Stimulated activated CD8-positive, alpha-beta memory T cell treated with anti-CD3 and anti-CD28 coated beads, Interleukin-7, amount 100 ng/mL, for 1 hour (primary cell): ENCODE measurements at places on chromosomes 3 and 15.

GRCh38 chr3:128734523-128735189 is 8.7 kb downstream of the RAB7A start:
- DNase-seq: no peak

DNA sequence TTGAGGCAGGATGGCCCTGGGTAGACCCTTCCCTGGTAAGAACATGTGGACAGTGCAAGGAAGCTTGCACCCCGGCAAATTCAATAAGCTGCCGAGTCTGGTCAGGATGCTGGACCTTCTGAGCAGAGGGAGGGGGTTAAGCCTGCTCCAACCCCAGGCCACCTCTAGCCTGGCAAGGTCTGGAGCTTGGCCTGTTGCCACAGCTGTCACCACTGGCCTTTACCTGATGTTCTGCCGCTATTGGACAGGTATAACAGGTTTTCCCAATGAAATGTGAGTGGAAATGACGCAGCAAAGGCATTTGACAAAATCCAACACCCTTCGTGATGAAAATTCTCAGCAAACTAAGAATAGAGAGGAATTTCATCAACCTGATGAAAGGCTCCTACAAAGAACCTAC is 699 bp upstream of the MESP1 start:
- no peak for DNase-seq

DNA sequence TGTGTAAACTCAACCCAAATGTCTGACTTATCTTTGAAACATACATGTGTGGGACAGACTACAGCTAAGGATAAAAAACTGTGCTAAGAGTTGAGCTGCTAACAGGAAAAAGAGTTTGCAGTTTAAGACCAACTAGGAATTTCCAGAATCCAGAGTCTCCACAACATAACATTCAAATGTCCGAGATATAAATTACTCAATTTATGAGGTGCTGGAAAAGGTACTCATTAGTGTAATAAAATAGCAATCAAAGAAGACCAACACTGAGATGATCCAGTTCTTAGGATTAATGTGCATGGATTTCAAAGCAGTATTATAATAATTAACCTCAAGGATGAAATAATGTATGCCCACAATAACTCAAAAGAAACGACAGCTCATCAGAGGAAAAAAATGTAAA is 426.5 kb upstream of the KCNMB2 start:
- no peak for DNase-seq

DNA sequence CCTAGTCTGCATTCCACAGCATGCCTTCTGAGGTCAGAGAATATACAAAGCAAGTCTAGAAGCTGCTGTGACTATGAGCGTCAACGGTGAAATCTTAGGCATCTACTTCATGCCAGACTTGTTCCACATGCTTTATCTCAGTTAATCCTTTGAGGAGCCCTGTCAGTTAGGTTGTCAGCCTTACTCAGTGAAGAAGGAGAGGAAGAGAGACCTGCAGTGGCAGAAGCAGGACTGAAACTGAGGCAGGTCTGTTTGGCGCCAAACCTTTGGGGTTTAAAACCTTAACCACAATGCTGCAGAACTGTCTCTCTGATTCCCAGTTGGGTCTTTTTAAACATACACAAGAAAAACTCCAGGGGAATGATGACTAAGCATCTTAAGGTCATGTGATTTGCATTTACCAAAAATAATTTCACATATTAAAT is 139.0 kb upstream of the LIPC start:
- no peak for DNase-seq

DNA sequence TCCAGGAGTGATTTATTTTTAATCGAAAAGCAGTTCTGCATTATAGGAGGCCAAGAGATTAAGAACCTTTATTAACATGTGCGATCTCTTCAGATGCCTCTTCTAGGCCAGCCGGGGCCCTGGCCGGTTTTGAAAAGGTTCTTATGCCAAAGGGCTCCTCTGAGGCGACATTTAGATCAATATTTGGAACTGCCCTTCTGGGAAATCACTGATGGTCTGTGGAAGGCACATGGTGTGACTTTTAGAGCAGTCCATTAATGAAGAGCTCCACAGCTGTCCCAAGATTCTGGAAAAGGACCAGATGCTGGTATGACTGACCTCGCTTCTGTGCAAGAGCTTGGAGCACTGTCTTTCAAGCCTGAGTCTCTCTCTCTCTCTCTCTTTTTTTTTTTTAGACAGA is 19.7 kb downstream of the MGLL start:
- no peak for DNase-seq

GRCh38 chr3:152097770-152098169 is 171.0 kb upstream of the MBNL1 start:
- DNase-seq: no peak

DNA sequence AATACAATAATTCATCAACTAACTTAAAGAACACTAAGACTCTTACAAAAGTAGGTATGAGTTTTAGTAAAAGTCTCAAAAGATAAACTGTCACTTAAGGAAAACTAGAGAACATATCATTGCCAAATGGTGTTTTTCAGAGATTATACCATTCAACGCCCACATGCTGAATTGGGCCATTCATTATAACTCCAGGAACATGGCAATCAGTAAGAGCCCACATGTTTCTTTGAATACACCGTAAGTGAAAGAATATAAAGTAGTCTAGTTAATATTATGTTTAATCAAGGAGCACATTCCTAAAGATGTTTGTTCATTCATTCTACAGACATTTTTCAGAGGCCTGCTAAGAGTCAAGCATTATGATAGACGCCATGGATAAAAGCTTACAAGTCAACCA is 22.9 kb downstream of the B3GNT5 start:
- no peak for DNase-seq

DNA sequence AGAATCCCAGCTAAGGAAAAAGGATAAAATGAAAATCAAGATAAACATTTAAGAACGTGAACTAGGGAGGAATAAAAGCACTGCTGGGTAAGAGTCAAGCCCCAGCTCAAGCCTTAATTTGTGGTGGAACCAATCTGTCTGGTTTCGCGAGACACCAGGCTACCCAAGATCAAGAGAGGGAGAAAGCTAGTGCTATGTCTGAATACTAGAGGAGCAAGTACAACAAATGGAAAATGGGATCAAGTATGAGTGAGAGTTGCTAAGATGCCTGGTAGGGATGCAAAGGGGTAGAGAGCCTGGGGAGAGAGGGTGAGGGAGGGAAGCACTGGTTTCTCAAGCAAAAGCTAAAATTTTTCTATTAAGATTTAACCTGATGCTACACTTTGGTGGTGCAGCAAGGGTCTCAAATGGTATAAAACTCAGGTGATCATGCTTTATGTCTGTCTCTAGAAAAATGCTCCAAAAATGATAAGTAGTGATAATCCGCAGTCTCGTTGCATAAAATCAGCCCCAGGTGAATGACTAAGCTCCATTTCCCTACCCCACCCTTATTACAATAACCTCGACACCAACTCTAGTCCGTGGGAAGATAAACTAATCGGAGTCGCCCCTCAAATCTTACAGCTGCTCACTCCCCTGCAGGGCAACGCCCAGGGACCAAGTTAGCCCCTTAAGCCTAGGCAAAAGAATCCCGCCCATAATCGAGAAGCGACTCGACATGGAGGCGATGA is 1.7 kb upstream of the SETD5 start:
- no peak for DNase-seq

- DNase-seq: no peak
These were observed 6.8 kb upstream of the ANKRD28 start for GRCh38 chr3:15804553-15805095.

- no peak for DNase-seq
These were observed 32.7 kb downstream of the ZNF385D start for GRCh38 chr3:21718161-21718765.

- no peak for DNase-seq
These were observed 72.2 kb upstream of the EPHB3 start for GRCh38 chr3:184489268-184489841.

GRCh38 chr15:77515613-77516012 is 94.9 kb downstream of the HMG20A start:
- no peak for DNase-seq

DNA sequence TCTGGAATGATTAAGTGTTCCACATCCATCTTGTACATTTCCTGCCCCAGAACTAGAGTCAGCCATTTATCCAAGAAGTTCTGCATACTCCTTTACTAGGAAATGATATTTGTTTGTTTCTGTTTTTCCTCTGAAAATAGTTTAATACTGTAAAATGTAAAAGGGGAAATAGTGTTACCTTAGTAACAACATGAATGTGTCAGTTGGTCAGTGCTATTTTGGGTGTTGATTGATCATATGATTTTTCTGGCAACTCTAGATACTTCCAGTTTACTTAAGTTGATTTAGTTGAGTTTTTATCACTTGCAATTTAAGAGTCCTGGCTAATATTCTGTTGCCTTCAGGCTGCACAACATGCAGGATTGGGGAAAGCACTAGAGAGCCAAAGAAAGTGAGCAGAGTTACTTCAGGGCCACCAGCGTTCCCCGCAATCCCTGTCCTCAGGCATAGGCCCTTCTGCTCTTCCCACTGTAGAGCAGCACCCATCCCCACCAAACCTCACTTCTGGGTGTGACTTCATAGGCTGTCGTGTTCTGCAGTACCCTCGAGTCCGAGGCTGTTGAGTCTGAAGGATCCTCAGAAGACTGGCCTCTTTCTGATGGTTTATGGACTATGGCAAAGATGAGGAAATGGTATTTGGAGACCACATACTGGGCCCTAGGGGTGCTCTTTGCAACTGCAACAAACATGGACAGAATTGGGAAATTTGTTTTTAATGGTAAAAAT is 69.0 kb downstream of the CHD2 start:
- no peak for DNase-seq

- DNase-seq: no peak
These were observed 211.7 kb downstream of the MBNL1 start for GRCh38 chr3:152480282-152480953.

GRCh38 chr3:36832406-36832805 is 68.1 kb upstream of the DCLK3 start:
- no peak for DNase-seq

GRCh38 chr3:12132881-12133280 is 25.8 kb downstream of the TIMP4 start:
- DNase-seq: no peak

DNA sequence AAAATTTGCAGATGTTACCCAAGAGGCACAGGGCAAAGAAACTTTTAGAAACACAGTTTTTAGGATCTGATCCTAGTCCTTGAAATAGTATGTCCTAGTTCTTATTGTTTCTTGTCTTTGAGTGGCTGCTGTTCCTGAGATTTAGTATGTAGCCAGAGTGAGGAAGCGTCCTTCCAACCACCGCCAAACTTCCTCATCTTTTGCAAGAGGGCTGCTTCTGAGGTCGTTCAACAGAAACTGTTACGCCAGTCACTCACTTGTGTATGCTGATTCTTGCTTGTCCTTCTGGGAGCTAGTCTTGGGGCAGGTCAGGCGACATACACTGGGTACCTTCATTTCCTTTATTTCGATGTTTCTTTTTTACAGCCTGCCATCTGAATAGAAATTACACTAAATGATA is 577.3 kb upstream of the ZNF717 start:
- no peak for DNase-seq

DNA sequence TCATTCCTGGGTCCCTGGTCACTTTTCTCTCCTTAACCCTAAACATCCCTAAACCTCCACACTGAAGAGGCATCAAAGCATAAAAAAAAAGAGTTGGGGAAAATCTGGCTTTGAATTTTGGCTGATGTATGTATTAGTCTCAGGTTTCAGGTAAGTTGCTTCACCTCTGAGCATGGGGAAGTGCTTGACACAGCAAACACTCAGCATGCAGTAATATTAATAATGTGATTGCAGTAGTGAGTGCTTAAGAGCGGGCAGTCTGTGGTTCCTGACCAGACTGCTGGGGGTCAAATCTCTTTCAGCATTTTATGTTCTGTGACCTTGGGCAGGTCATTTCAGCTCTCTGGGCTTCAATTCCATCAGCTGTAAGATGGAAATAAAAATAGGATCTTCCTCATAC is 467.9 kb downstream of the SOX2 start:
- no peak for DNase-seq

DNA sequence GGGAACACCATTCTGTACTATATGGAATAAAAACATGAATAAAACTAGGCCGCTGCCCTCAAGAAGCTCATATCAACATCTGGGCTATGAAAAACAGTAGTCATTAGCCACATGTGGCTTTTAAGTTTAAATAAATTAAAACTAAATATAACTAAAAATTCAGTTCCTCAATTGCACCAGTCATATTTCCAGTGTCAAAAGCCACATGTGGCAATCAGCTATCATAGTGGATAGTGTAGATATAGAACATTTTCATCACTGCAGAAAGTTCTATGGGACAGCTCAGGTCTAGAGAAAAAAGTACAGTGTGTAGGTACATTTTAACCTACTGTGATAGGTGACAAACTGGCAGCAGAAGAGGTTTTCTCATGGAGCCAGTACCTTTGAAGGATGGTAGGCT is 261.4 kb downstream of the FOXP1 start:
- no peak for DNase-seq

- DNase-seq: no peak
These were observed 4.9 kb downstream of the BTD start for GRCh38 chr3:15606434-15606891.

DNA sequence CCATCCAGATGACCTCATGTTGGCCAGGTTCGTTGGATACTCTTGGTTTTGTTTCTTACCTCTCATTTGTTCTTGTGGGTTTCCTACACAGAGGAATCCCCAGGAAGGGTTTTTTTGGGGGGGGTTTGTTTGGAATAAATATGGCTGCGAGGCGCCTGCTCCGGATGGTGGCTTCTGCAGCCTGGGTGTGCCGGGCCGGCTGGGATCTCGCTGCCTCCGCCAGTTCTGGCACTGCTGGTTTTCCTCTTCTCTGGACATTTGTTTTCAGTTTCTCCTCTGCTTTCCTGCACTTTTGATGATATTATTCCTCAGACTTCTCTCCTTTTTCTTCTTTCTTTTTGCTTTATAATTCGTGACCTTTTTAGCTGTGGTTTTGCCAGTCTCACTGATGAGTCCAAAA is 187.4 kb downstream of the OR4M2 start:
- no peak for DNase-seq

- no peak for DNase-seq
These were observed 169.7 kb downstream of the ANXA2 start for GRCh38 chr15:60228101-60228500.

GRCh38 chr3:130517602-130518001 is 625 bp downstream of the COL6A6 start:
- no peak for DNase-seq

- DNase-seq: no peak
These were observed 71.4 kb upstream of the WDR72 start for GRCh38 chr15:53830707-53831386.

GRCh38 chr3:183375337-183375736 is 53.1 kb downstream of the MCF2L2 start:
- DNase-seq: no peak

DNA sequence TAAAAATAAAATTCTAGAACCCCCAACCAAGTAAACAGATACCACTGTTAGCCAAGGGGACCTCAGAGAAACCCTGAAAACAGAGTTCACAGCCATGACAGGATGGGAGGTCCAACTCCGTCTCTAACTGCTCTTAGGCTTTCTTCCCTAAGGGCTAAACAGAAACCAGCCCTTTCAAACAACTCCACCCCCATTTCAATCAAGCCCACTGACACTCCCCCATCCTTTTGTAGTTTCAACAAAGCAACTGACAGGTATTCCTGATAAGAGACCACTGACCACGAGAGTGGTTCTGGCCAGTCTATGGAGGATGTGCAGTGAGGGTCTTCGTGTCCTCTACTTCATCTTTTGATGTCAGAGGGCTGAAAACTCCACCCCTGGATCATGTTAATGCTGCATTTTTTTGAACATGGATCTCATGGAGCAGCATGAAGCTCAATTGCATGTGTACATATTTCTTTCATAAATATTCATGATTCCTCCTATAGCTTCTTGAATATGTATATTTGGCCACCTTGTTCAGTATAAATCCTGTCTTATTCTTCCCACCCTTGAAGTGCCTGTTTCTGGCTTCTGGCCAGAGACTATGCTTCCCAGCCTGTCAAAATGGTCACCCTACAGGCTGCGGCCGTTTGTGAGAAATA is 222.6 kb downstream of the OSBPL10 start:
- no peak for DNase-seq
